ENCODE measurements at places on chromosomes 16 and 17. TPM values are rescaled to one million over a fixed set of nuclear protein-coding genes. Genes with fewer than 3 reads are reported as not detected.

ADAM11 gene
- total RNA-seq: 19.8 TPM

ARMC5 gene
- total RNA-seq: 12.7 TPM

HEXIM2 gene
- 10.4 TPM for total RNA-seq

ANKRD40CL gene
- total RNA-seq: not detected

PIRT gene
- 5.3 TPM for total RNA-seq

GPR179 gene
- total RNA-seq: 4.6 TPM

COPZ2 gene
- 1.2 TPM for total RNA-seq

TCAP gene
- total RNA-seq: 1.4 TPM

STX8 gene
- total RNA-seq: 55.8 TPM

KRT17 gene
- not detected for total RNA-seq

REXO5 gene
- 12.0 TPM for total RNA-seq

ITGB3 gene
- 2.1 TPM for total RNA-seq

SDK2 gene
- 8.8 TPM for total RNA-seq

KRTAP1-5 gene
- total RNA-seq: not detected

HGS gene
- 47.1 TPM for total RNA-seq

SLC6A2 gene
- total RNA-seq: not detected

KIF1C gene
- 13.8 TPM for total RNA-seq

NECAB2 gene
- total RNA-seq: 81.4 TPM
